Stimulated activated CD8-positive, alpha-beta memory T cell treated with anti-CD3 and anti-CD28 coated beads, Interleukin-4, amount 100 ng/mL, for 1 hour (primary cell): ENCODE measurements at places on chromosomes 2 and 18.

DNA sequence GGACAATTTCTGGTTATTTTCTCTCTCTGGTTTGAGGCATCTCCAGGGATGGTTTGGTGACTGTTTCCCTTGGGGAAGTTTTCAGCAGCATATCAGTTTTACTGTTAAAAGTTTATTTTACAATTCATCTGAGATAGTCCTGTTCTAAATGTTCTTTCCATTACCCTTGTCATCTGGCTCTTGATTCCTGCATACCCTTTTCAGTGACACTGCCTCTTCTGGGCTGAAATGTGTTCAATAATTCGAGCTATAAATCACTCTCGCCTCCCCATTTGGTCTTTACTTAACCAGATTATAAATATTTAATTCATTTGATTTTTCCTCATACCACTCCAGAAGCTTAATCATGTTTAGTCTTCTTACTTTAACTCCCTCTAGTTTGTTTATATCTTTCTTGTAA is 9.5 kb downstream of the DCC start:
- no peak for DNase-seq

DNA sequence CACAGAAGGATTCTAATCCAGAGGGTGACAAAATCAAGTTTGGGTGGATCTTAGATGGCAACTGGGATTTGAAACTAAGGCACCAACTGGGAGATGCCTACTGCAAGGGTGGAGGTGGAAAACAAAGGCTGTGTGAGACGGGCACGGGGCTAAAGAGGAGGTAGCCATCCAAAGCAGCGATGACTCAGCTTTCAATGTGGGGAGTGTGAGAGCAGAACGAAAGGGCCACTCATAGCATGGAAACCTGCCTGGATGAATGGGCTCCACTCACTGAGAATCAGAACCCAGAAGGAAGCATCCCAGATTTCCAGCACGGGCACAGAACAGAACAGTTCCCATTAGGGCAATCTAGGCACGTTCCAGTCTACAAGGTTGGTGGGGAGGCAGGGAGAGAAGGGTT is 159.5 kb downstream of the COL4A4 start:
- DNase-seq = no peak

DNA sequence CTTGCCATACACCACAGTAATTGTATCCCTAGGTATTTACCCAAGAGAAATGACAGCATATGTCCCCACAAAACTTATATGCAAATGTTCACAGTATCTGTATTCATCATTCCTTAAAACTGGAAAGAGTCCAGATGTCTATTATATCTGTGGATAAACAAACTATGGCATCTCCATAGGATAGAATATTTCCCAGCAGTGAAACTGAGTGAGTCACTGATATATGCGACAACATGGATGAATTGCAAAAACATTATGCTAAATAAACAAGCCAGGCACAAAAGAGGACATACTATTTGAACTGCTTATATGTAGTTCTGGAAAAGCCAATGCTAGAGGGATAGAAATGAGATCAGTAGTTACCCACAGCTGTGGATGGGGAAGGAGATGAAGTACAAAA is 359.4 kb upstream of the DSEL start:
- no peak for DNase-seq

DNA sequence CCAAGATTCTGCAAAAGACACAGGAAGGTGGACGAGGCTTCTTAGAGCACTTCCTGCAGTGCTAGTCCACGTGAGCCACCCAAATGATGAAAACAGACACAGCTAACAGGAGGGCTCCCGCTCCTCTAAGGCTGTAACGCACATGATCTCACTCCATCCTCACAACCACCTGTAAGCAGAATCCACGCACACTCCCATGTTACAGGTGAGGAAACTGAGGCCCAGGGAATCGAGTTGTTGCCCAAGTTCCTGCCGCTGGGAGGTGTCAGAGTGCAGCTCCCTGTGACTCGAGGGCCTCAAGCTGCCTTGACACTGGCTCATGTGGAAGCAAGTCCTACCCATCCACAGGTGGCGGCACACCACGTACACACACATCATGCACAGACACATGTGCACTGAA is 4.4 kb downstream of the DNMT3A start:
- DNase-seq = no peak

DNA sequence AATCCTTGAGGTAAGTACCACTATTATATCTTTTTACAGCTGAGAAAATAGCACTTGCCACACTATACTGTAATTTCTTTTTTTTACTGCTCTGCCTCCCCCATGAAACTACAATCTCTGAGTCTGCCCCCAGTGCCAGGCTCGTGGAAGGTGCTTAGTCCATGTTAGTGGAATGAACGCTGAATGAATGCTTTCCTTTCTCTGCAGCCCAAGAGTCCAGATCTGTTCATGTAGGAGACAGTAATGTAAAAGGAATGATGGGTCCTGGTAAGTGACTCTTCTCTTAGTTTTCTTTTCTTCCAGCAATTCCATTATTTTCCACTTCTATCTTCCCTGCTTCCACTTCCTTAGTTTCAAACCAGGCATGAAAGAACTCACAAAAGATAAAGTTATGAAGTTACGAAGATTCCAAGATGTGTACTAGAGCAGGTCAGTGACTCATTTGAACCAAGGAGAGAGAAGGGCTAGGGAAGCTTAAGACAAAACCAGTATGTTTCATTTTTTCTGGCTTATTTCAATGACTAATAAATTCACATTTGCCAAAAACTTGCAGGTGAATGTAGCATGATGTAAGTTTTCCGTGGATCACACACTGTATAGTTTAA is 46.0 kb downstream of the ARHGEF33 start:
- no peak for DNase-seq

DNA sequence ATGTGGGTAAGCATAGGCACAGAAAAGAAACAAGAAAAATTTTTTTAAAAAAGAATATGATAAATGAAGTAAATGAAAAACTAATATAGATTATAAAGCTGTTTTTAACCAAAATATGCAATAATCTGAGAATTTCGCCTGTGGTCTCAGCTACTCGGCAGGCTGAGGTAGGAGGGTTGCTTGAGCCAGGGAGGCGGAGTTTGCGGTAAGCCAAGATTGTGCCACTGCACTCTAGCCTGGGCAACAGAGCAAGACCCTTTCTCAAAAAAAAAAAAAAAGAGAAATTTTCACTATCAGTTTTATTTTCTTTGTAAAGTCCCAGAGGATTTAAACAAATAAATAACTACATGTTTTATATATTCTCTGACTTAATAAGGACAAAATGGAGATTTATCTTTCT is 47.3 kb downstream of the DHX57 start:
- DNase-seq = no peak

- no peak for DNase-seq
Observed at GRCh38 chr2:35887146-35887545, 468.4 kb upstream of the CRIM1 start.

DNA sequence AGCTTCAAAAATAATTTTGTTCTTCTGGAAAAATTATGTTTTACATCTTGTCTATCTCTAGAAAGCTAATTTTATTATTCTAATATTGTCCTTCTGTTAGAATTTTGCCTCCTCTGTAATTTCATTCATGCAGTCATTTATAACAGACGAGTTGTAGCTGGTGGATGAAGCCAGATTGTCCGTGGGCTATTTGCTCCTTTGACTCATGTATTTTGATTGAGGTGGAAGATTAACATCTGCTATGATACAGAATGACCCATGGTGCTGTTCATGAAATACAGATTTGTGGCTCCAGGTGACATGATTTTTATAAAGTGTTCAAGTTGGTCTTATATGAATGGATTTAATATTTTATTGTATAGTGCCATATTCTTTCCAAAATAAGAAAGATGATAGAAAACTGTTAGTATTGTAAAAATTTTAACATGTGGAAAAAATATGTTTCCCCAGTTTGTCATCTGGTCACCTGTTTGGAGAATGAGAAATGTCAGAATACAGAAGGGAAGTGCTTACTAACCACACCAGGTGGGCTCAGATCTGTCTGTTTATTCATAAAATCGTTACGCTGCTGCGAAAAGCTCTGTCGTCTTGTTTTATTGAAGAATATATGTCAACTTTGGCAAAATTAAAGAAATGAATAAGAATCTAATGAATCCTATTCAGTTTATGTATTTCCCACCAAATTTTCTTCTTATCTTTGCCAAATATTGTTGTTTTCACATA is 20.4 kb upstream of the L3MBTL4 start:
- no peak for DNase-seq

DNA sequence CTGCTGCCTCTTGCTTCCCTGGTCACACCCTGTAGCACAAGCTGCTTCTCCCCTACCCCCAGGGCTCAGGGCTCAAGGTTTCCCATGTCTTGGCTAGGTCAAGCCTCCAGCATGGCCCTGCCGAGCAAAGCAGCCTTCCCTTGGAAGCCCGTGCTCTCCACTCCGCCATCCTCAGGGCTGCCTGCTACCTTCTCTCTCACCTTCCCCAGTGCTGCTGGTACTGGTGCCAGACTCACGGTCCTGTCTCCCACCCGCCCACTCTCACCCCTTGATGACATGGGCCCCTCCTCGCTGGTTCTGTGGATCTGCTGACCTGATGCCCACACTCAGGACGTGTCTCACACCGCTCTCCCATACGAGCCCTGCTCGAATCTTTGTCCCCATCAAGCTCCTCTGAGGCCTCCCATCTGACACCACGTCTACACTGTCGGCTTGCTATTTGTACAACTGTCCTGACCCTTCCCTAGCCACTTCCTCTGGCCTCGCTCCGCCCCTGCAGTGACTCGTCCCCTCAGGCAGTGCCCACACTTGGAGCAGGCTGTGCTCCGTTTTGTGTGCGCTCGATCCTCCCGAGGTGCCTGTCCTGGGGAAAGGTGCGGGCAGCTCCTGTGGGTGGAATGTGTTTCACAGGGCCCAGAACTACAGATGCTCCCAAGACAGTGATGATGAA is 49.9 kb downstream of the ZAP70 start:
- no peak for DNase-seq

- no peak for DNase-seq
Observed at GRCh38 chr2:31992025-31992579, 18.7 kb downstream of the MEMO1 start.

GRCh38 chr2:10345813-10346212 is 43.1 kb downstream of the HPCAL1 start:
- DNase-seq = no peak

DNA sequence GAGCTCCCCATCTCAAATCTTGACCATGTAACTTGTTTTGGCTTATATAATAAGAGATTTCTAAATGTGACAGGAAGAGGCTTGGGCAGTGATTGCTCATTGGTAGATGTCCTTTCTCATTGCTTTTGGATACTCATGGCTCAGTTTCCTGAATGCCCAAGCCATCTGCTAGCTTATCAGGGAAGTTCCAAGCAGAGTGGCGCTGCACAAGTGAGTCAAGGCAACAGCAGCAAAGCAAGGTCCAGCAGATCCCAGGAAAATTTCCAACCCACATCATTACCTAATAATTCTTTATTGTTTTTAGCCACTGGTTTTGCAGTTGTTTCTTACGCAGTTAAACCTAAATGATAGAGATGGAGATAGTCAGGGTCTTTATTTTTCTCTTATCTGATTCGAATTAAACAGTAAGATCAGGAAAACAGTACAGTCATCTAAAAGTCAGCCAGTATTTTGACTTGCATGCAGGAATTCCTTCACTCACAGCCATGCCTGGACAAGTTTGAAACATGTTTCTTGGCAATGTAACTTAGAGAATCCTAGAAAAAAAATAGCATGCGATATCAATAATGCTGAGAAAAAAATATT is 349.7 kb upstream of the TMEFF2 start:
- no peak for DNase-seq

DNA sequence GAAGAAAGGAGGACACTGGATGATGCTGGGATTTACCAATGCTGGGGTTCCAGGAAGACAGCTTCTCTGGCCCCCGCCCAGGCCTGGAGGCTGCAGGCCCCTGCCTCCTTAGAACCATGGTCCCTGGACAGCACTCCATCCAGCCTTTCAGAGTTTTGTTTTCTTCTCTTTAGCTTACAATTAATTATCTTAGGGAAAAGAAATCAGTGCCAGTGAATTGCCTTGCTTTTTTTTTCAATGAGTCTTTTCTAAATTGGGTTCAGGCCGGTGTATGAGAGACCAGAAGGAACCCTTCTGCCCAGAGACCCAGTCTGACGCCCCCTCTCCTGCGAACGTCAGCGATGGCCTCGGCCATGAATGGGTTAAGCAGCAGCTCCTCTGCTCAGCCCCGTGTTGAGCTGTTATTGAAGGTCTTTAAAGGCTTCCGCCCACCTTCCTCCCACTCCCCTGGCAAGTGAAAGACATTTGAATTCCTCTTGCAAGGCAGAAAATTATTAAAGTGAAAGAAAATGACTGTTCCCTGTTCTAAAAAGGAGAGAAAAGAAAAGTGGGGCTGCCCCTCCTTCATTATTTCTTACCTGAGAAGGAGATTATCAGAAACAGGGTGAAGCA is 65.7 kb upstream of the CHMP1B start:
- DNase-seq = no peak

DNA sequence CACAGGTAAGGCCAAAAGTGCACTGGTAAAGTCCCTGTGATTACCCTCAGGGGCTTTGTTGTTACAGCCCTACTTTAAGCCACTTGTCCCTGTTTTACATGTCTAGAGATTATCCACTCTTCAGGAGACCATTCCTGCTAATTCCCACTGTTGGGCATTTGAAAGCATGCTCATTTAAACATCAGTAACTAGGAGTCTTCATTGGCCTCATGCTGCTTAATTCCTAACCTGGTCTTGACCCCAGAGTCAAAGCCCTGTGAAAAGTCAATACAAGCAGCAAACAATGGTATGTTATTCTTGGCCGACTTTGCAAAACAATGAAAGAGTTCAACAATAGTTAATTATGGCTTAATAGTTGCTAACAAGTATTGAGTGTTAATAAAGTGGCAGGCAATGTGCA is 23.2 kb downstream of the AFF3 start:
- no peak for DNase-seq

- no peak for DNase-seq
Observed at GRCh38 chr2:217802876-217803652, 199.7 kb downstream of the TNS1 start.

DNA sequence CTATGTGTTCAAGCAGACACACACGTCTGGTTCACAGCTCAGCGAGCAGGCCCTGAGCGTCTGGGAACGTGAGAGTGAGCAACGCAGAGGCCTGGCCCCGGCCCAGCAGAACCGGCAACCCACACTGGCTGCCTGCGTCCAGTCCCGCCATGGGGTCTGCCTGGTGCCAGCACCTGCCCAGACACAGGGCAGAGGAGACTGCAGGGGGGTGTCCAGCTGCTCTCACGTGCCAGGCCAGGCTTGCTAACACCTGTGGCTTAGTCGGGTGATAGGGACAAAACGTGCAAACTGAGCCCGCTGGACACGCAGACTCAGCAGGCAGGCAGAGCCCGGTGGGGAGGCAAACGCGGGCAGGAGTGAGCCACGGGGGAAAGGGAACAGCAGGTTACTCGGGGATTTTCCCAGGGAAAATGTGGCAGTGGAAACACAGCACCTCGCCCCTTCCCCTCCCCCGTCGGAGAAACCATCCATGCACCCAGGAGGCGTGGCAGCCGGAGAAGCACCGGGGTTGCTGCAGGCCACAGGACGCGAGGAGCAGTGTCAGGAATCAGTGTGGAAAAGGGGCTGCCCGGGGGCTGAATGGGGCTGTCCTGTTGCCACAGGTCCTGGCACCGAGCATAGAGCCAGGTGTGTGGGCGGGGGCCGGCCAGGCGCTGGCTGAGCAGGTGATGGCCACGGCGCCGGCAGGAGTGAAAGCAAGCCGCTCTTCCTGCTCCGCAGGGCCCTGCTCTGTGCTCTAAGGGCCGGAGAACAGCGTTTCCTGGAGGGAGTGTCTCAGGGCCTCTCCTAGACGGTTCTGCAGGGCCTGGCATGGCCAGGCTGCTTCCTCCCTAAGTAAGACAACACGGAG is 154.7 kb downstream of the HDAC4 start:
- DNase-seq = no peak
